ENCODE measurements at places on chromosomes 6 and 20. TPM values are rescaled to one million over a fixed set of nuclear protein-coding genes. Genes with fewer than 3 reads are reported as not detected.

ENPP5 gene
- total RNA-seq = 5.3 TPM

DSTN gene
- 555 TPM for total RNA-seq

CTCFL gene
- not detected for total RNA-seq

CDSN gene
- total RNA-seq = not detected

INSM1 gene
- total RNA-seq = not detected

NT5E gene
- total RNA-seq = 67.2 TPM

PARD6B gene
- 1.4 TPM for total RNA-seq

SLC4A11 gene
- 0.49 TPM for total RNA-seq

HUS1B gene
- 0.65 TPM for total RNA-seq

RAET1L gene
- total RNA-seq = not detected

ZMYND8 gene
- 24.0 TPM for total RNA-seq

NRSN1 gene
- not detected for total RNA-seq

SCGN gene
- total RNA-seq = not detected

CST4 gene
- not detected for total RNA-seq

VEGFA gene
- 163 TPM for total RNA-seq

COL11A2 gene
- 0.74 TPM for total RNA-seq

KIF6 gene
- 0.08 TPM for total RNA-seq

ANKEF1 gene
- 0.65 TPM for total RNA-seq

TRIM15 gene
- total RNA-seq = not detected

TAGAP gene
- total RNA-seq = not detected

GNAS-AS1 gene
- total RNA-seq = 0.81 TPM

CYP39A1 gene
- 4.7 TPM for total RNA-seq

LRFN2 gene
- total RNA-seq = not detected

HLA-DMB gene
- 0.09 TPM for total RNA-seq

LY6G6D gene
- total RNA-seq = not detected

GPLD1 gene
- total RNA-seq = 0.27 TPM

CENPQ gene
- 2.9 TPM for total RNA-seq

Measured in fibroblast of the aortic adventitia (primary cell).